Stimulated activated CD8-positive, alpha-beta memory T cell treated with anti-CD3 and anti-CD28 coated beads, Interleukin-4, amount 100 ng/mL, for 24 hours (primary cell): ENCODE measurements at places on chromosomes 13 and 19.

DNA sequence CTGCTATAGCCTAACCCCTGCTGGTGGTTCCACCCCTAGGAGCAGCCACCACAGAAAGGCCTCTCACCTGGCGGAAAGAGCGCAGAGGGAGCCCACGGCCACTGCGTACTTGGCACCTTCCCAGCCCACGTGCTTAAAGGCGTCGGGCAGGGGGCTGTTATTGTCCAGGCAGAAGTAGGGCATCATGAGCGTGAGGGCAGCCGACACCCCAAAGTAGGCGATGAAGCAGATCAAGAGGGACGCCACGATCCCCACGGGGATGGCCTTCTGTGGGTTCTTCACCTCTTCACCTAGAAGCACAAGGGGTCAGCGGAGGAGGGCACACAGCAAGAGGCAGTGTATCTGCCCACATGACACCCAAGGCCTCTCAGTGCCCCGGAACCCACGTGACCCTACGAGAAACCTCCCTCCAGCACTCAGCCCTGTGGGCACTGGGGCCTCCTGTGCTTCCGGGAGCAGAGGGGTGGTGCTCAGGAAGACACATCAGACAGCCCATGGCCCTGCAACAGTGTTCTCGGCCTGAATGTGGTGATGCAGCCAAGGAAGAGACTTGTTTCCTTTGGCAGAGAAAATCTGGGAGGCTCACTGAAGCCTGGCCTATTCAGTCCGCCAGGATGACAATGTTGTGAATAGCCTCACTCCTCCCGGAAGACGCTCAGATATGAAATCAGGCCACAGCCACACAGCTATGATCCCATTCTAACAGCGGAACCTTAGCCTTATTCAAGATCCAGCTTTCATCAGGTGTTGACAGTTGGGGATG is 72.1 kb downstream of the SLC7A1 start:
- DNase-seq, result no peak

GRCh38 chr19:41156207-41156606 is 36.8 kb upstream of the CYP2S1 start:
- no peak for DNase-seq

DNA sequence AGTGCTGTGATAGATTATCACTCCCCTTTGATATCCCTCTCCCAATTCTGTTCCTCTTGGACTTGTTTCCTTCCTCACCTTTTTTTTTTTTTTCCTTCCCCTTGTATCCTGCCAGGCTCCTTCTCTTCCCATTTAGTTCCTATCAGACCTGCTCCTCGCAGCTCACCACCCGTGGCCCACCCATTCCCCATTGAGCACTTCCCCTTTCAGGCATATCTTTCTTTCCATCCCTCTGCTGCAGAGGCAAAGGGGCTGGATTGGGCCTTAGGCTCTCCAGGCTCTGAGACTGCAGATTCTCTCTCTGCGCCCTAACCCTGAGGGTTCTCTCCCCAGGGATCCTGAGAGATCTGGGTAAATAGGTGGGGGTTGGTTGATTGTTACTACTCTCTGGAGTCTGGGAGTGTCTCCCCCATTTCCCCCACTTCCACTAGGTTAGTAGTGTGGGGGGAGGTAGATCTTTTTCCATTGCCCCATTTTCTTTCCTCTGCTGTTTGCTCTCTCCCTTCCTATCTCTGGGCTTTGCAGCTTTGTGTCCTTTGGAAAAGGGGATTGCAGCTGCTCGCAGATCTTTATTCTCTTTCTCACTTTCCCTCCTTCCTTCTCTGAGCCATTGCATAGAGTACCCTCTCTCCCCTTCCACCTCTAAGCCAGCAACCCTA is 2.3 kb downstream of the ARHGAP35 start:
- no peak for DNase-seq

DNA sequence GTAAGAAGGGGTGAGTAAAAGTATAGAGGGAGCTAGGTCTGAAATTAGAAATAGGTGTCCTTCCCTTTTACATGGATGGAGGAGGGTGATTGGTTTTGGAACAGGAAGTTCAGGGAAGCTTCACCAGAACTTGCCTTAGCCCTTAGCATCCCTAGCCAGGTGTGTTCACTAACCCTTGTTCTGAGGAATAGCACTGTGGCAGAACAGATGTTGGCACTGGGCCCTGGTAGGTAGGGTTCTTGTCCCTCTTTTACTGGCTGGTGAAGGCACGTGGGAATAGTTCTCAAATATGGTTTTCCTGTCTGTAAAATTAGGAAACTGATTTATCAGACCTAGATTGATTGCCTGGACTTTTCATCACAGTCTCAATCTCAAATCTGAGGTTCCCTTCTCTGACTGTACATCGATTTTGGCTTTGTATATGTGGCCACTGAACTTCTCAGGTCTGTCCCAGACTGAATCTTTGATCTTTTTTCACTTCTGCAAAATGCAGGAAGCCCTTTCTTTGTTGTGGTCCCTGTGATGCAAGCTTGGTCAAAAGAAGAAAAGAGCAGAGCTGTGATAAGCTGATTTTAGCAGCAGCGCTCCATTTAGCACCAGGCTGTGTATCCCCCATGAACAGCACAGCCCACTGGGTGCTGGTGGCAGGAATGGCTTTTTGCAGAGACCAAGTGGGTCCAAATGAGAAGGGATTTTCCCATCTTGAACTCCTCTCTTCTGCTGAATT is 86.2 kb upstream of the HTR2A start:
- DNase-seq, result no peak

- no peak for DNase-seq
Observed at GRCh38 chr19:8259922-8260247, 48.3 kb downstream of the CD320 start.

DNA sequence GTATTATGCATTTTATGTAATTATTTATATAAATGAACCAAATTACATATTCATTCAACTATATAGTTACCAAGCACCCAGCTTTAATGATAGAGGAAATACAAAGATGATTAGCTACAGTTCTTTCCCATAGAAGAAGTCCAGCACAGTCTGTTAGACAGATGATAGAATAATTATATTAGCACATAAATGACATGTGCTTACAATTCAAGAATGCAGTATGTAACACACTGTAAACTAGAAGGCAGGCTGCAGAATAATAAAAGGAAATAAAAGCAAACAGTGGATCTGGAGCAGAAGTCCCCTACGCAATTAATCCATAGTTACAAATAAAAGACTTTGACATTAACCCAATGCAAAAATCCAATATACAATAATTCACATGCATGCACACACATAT is 379.0 kb downstream of the DNAJC15 start:
- DNase-seq, result no peak

- DNase-seq, result no peak
Observed at GRCh38 chr13:110684388-110685056, 21.4 kb downstream of the CARS2 start.

- no peak for DNase-seq
Observed at GRCh38 chr13:109783815-109784589, 2.4 kb downstream of the IRS2 start.

- DNase-seq, result no peak
Observed at GRCh38 chr19:33661336-33661735, 39.6 kb downstream of the CHST8 start.

- no peak for DNase-seq
Observed at GRCh38 chr13:71252184-71252704, 614.8 kb downstream of the DACH1 start.

DNA sequence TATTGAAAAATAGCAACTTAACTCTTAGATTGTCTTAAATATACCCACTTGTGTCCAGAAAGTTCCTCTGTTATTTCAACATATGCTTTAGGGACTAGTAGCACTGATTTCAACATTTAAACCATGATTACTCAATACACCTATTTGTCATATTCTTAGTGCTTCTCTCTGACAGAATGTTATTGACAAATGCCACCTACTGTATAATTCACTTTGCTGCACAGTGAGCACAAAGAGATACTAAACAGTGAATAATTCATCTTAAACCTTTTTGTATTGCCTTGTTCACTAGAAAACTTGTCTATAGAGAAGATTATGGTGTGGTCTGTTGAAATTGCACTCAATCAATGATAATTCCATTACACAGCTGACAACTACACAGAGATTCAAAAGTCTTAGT is 692.6 kb downstream of the PCDH17 start:
- DNase-seq, result no peak

DNA sequence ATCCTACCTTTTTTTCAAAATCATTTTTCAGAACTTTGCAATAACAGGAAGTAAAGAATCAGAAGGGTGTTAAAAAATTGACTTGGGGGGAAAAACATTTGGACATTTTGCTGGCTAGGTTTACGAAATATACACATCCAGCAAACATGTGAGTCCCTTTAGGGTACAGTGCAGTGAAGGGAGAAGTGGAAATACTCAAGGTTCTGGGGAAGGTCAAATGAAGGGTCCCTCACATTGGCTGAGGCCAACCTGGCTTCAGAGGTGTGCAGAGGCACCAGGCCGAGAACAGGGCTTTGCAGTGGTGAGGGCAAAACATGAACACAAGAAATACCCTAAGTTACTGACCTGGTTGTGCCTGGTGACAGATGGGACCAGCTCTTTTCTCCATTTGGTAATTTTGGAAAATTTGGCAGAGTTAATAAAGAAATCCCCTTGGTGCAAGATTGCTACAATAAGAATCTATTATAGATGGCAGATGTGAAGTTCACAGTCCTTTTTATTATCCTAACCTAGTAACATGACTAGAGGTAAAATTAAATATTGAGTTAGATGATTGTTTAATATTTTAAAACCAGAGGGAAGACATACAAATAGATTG is 1.5 kb upstream of the UPF3A start:
- DNase-seq, result no peak

GRCh38 chr13:26821672-26822071 is 61.1 kb upstream of the GPR12 start:
- DNase-seq, result no peak

- no peak for DNase-seq
Observed at GRCh38 chr13:94256721-94257120, 222.8 kb downstream of the DCT start.

DNA sequence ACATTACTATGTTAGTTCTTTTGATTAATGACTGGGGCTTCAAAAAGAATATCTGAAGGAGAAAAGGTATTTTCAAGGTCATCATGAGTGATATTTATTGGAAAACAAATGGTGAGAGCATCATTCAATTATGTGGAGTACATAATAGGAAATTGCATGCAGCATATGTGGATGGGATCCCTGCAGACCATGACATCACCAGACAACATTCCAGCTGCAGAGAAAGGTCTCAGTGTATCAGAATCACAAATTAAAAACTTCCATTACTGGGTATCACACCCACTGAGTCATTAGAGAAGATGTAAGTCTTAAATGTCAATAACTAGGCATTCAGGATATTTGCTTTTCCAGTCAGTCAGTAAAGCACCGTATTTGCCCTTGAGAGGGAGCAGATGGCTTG is 574.4 kb upstream of the SLC10A2 start:
- no peak for DNase-seq

DNA sequence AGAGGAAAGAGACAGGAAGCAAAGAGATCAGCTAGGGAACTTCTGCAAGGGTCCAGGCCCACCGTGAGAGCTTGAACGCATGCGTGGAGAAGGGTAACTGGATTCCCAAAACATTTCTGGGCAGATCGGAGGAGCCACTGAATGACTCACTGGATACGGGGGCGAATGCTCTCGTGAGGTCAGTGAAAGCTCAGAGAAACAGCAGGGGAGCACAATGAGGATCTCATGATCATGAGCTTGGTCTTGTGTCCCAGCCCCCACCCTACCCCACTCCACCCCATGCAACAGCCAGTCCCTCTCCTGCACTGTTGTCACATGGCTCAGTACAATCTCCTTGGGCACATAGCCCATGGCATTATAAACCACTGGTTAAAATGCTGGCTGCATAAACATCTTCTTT is 40.6 kb downstream of the DCLK1 start:
- no peak for DNase-seq

DNA sequence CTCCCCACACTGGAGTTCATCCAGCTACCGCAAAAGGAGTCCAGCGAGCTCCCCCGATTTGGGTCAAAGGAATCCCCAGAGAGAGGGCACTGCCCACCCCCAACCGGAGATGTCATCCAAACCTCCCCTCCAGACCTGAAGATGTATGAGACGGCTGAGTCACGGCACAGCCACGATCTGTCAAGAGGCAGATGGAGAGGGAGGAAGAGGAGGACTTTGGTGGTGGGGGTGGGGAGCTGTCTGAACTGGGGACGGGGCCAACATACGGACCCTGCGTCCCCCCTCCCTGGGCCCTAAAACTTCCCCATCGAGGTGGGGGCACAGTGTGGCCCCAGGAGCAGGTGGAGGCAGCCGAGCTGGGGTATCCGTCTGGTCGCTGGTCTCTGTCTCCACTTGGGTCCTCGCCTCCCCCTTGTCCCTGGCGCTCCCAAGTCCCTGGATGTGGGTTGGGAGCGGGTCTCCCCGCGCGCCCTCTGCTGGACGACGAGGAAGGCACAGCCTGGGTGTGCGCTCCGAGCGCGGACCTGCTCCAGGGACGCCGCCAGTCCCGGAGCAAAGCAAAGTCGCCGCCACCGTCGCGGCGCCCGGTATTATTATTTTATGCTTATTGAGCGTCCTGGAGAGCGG is 3.8 kb downstream of the PDE4A start:
- no peak for DNase-seq

GRCh38 chr13:34749046-34749445 is 193.0 kb upstream of the NBEA start:
- no peak for DNase-seq

GRCh38 chr19:18915639-18916038 is 3.5 kb downstream of the COPE start:
- DNase-seq, result no peak

GRCh38 chr13:63209330-63210017 is 1793.8 kb upstream of the PCDH20 start:
- DNase-seq, result no peak

GRCh38 chr19:17861542-17862402 is 2.1 kb downstream of the RPL18A start:
- DNase-seq, result no peak

DNA sequence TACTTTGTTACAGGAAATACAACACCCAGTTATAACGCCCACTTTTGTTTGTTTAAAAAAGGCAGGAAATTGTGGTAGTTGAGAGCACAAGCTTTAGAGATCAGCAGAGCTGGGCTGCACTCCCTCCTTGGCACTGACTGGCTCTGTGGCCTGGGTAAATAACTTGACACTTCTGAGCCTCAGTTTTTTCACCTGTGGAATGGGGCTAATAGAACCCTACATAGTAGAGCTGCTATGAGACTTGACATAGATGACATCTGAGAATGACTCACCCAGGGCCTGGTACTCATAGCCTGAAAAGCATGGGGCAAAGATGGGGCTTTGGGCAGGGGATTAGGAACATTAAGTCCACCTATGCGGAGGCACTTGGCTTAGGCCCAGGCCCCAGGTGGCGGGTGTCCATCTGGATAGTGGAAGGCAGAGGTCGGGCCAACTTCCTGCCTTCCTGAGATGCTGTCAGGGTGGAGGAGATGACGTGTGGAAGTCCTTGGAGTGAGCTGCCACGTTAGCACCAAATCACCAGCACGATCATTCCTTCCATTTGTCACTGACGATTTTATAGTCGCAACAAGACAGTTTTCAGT is 159.1 kb downstream of the KATNAL1 start:
- DNase-seq, result no peak

- no peak for DNase-seq
Observed at GRCh38 chr13:62682788-62683187, 1267.1 kb upstream of the PCDH20 start.

GRCh38 chr13:93368718-93369117 is 142.1 kb downstream of the GPC6 start:
- DNase-seq, result no peak
